ENCODE measurements at places on chromosomes 7 and 10.

GRCh38 chr10:126398924-126399323 is 10.6 kb upstream of the ADAM12 start:
- DNase-seq, result no peak

DNA sequence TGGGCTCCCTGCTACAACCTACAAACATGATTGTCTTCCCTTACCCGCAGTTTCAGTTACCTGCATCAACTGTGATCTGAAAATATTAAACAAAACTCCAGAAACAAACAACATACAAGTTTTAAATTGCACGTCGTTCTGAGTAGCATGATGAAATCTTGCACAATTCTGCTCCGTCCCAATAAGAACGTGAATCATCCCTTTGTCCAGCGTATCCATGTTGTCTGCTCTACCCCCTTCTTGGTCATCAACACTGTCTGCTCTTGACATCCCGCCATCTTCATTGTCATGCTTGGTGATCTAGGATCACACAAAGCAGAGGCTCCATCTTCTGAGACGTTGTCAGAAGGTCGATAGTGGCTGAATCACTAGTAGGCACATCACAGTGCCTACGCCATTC is 53.9 kb downstream of the ACADSB start:
- no peak for DNase-seq

- no peak for DNase-seq
Measured at GRCh38 chr7:137482466-137482865, 138.9 kb upstream of the PTN start.

- peak; percentile 86 for DNase-seq
Measured at GRCh38 chr10:13987446-13987845, 343.3 kb downstream of the FRMD4A start.

DNA sequence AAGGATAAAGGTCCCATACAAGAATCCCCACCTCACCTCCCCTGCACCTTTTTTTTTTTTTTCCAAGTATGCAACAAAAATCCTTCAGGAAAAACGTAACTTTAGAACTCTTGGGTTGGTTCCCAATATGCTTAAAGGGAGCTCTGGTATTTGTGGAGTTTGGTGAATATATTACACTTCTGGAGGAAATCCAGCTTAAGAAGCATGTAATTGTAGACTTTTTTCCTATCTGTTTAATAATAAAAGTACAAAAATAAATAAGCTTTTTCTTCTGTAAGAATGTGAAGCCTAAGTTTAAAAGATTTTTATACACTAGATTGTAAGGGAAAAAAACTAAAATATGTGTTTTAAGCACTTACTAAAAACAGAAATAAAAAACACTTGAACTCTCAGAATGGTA is 102.3 kb downstream of the SORBS1 start:
- DNase-seq, result no peak

- no peak for DNase-seq
Measured at GRCh38 chr10:75335983-75336382, 65.6 kb downstream of the ZNF503 start.

DNA sequence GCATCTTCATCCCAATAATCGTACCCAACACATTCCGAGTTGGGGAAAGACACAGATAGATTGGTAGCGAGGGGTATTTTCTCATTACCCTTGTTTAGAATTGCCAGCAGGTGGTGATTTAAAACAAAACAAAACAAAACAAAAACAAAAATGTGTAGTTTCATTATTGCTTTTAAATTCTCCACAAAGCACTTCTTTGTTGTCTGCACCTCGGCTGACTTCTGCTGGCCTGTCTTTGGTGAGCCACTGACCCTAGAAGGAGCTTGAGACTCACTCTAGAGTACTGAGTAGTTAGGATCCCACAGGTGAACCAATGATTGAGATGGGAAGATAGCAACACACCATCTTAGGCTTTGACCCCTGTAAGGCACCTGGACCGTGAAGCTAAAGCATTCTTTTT is 105.4 kb upstream of the BET1 start:
- DNase-seq, result no peak

GRCh38 chr7:18402488-18403183 is 92.9 kb upstream of the HDAC9 start:
- DNase-seq, result peak; percentile 59

GRCh38 chr10:326350-326749 is 191.1 kb downstream of the ZMYND11 start:
- DNase-seq, result no peak

GRCh38 chr7:137097111-137097510 is 228.7 kb downstream of the CHRM2 start:
- no peak for DNase-seq

DNA sequence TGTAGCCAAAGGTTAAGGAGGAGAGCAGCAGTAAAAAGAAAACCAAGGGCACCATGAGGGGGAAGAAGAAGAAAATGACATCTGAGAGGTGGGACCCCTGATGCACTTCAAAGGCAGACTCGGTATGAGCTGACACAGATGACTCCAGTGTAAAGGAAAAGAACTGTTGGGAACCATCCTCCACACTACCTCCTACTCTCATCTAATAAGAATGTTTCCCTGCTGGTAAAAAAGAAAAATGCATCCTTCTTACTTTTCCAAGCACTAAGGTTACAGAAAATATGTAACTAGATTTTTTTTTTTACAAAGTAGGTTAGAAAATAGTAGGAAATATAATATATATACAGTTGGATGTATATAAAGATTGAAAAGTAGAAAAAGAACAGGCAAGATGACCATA is 16.9 kb downstream of the TAS2R41 start:
- no peak for DNase-seq

- peak; percentile 50 for DNase-seq
Measured at GRCh38 chr7:18927134-18927533, 190.3 kb downstream of the TWIST1 start.

DNA sequence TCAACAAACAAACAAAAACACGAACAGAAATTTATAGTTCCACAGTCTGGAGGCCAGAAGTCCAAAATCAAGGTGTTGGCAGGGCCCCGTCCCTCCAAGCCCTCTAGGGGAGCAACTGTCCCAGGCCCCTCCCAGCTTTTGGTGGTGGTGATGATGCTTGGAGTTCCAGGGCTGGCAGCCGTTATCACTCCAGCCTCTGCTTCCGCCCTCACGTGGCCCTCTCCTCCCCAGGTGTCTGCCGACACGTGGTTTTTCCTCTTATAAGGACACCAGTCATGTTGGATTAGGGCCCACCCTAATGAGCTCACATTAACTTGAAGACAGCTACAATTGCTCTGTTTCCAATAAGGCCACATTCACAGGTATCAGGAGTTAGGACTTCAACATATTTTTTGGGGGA is 49.7 kb downstream of the MICALL2 start:
- DNase-seq, result no peak

DNA sequence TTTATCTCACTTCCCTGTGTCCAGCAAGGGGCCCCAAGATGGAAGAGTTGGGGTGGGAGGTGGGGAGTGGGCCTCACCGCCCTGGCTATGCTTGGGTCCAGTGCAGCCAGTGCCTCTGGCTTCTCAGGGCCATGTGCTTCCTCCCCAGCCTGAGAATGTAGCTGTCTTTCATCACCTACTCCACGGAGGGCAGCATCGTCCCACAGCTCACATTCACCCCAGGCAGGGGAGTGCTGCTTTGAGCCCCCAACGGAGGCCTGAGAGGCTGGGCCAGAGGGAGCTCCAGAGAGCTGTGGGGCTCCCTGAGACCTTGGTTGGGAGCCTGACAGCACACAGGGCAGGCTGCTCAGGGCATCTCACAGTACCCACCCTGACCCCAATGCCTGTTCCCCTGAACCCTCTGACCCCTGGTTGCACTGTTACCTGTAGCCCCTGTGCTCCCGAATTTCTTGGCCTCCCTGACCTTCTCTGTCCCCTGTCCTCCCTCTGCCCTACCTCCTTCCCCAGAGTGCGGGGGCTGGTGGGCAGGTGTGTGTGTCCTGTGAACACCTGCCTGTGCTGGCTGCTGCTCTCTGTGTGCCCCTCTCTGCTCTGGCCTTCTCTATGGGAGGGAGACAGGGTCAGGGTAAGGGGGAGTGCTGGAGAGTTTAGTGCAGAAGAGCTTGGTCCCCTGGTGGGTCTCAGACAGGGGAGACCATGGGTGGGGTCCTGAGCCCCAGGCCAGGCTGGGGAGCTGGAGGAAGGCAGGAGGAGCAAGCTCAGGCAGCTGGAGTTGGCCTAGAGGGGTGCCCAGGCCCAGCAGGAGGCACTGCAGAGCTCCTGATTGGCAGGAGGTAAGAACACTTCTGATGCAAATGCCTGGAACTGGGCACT is 19.6 kb upstream of the ZNF488 start:
- DNase-seq, result peak; percentile 18

- DNase-seq, result no peak
Measured at GRCh38 chr7:70925411-70926115, 206.4 kb upstream of the GALNT17 start.

GRCh38 chr10:71064413-71065118 is 147.8 kb upstream of the UNC5B start:
- DNase-seq, result no peak

GRCh38 chr10:86707505-86707904 is 39.2 kb downstream of the LDB3 start:
- DNase-seq, result no peak

DNA sequence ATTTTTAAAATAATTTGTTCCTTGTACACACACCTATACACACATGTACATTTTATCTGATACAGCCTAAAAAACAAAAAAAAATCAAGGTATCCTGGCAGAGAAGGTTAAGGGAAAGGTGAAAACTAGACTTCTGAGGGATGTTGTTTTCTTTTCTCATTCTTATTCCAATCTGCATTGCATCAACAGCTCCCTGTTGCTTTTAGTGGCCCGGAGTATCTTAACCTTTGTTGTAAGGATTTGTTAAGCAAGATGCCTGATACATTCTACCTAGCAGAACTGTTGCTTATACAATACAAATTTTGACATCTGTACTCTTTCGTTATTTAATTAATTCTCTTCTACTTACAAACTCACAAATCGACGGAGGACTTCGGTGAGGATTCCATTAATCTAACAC is 167.4 kb downstream of the GNAI1 start:
- DNase-seq, result no peak

GRCh38 chr10:12165999-12166775 is 29.5 kb downstream of the NUDT5 start:
- DNase-seq, result no peak

DNA sequence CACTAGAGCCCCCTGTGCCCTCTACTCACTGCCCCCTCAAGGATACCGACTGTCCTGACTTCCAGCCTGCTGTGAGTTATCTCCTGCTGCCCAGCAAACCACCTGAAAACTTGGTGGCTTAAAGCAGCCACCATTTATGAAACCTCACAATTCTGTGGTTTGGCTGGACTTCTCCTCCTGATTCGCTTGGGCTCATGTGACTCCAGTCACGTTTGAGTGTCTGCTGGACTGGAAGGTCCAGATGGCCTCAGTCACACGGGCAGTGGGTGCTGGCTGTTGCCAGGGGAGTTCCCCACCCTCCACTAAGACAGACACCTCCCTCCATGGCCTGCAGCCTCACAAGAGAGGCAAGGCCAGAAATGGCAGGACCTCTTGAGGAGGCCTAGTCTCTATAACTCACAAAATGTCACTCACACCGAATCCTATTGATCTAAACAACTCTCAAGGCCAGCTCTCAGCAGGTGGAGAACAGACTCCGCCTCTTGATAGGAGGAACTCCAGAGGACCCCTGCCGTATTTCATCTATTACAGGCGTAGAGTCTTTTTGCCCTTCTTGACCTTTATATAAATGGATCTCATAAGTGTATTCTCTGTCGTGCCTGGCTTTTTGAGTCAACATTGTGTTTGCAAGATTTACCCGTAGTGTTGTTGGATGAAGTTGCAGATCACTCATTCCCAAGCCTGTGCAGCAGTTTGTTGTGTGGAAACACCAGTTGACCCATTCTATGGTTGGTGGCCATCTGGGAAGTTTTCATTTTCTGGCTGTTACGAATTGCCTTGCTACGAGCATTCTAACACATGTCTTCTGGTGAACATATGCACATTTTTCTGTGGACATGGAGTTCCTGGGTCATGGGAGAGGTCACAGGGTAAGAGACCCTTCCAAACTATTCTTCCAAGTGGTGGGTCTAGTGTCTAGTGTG is 48.3 kb downstream of the ZMIZ1 start:
- DNase-seq, result no peak

- peak; percentile 68 for DNase-seq
Measured at GRCh38 chr7:151518105-151518946, 1.4 kb downstream of the RHEB start.

- no peak for DNase-seq
Measured at GRCh38 chr10:80344276-80344675, 12.3 kb downstream of the DYDC1 start.

DNA sequence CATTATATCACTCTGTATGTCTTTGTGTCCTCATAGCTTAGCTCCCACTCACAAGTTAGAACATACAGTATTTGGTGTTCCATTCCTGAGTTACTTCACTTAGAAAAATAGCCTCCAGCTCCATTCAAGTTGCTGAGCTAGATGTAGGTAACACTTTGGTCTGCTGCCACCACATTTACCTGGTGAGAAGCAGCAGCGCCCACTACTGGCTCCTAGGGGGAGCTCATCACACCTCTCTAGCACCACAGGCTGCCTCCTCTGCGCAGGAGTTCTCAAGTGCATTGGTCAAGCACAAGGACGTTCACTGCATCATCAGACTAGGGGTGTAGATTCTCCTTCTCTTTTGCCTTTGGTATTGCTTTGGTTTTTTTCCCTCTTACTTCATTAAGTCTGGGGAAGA is 530.9 kb upstream of the AUTS2 start:
- DNase-seq, result peak; percentile 21

GRCh38 chr7:24197852-24198251 is 86.1 kb upstream of the NPY start:
- no peak for DNase-seq

DNA sequence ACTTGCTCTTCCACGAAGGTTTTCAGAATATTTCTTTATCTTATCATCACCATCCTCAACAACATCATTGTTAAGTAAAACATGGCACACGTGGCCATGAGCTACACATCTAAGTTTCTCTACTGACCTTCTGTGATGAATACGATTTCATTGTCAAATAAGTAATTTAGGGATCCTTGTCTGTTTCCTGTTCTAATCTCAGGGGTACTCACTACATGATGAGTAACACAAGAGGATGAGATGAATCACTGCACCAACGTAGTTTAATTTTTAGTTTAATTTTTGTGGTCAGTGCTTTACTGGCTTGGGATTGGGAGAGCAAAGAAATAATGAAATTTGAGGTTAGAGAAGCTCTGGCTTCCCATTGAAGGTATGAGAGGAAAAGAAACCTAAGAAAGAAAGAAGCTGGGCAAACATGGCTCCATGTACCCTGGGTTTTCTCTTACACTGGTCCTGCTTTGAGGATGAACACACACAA is 461.9 kb upstream of the KLF6 start:
- DNase-seq, result peak; percentile 99

DNA sequence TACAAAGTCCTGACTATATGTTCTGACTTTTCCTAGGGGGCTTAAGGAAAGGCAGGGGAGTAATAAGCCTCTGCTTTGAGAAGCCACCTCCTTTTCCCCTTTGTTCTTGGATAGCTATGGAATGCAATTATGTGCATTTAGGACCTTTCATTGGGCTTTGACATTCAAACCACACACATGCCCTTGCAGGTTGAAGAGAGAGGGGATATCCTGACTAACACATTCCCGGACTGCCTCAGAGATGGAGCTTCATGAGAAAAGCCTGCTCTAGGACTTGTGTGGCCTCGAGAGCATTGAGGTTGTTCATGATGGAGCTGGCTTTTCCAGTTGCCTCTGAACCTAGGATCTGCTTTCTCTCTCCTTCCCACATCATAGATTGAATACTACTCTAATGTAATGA is 694.5 kb downstream of the LRMDA start:
- DNase-seq, result no peak

- no peak for DNase-seq
Measured at GRCh38 chr7:120760851-120761250, 97.1 kb downstream of the TSPAN12 start.

GRCh38 chr7:157974678-157975230 is 612.9 kb downstream of the PTPRN2 start:
- no peak for DNase-seq

All from fibroblast of mammary gland (primary cell).